ENCODE measurements at places on chromosomes 5 and 9.

- peaks cover 12% of the 10 kb centered on the region for H3K4me1 ChIP-seq
- H3K4me3 ChIP-seq: no peak overlapping the region
- no peak overlapping the region for H3K27ac ChIP-seq
- no peak for DNase-seq
- H3K36me3 ChIP-seq: no peaks in the 10 kb centered on the region
Observed at GRCh38 chr5:127074466-127074865, 1.2 kb upstream of the C5orf63 start.

DNA sequence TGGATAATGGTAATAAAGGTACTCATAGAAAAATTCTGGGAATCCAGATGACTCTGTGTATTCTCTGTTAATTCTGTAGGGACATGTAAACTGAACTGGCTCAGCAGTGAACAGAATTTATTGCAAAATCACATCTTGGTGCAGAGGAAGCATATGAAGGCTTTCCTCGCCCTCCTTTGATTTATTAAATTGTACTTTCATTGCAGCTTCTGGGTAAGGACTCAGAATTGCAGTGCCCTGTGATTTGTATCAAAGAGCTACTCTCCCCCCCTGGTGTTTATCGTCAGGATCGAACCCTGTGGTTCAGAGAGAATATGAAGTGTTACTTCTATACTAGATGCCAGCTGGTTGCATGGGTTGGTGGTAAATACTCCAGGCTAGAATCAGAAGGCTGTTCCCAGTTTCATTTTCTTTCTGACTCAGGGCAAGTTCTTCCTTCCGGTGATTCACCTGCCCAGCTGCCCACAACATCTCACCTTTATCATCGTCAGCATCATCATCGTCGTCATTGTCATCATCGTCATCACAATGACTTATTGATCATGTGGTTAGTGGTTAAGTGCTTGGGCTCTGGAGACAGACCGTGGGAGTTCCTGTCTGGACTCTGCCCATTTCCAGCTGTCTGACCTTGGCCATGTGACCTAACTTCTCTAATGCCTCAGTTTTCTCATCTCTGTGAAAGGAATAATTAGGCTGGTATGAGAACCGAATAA lies 238.8 kb downstream of the ARHGAP26 start:
- no peaks in the 10 kb centered on the region for H3K36me3 ChIP-seq
- no peaks in the 10 kb centered on the region for H3K27me3 ChIP-seq
- DNase-seq: no peak
- no peaks in the 10 kb centered on the region for H3K4me1 ChIP-seq

GRCh38 chr5:166063261-166063660 lies 2228.2 kb upstream of the WWC1 start:
- no peaks in the 10 kb centered on the region for H3K4me1 ChIP-seq
- no peak overlapping the region for H3K27ac ChIP-seq
- no peak for DNase-seq
- H3K36me3 ChIP-seq: no peaks in the 10 kb centered on the region
- no peaks in the 10 kb centered on the region for H3K27me3 ChIP-seq

DNA sequence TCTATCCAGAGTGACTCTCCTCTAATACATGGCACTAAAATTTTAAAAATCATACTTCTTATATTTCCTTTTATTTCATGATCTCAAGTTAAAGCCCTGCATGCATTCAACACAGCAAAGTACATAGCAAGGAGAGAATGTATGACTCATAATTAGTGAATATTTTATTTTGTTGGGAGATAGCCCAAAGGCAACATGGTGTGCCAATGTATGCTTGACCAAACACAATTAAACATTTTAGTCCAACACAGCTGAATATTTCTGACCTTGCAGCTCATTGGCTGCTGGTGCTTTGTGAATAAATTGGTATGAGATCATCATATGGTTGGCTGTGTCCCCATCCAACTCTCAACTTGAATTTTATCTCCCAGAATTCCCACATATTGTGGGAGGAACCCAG lies 103.5 kb downstream of the NPR3 start:
- H3K36me3 ChIP-seq: no peaks in the 10 kb centered on the region
- H3K27ac ChIP-seq: no peak overlapping the region
- no peak for DNase-seq
- no peak overlapping the region for H3K4me3 ChIP-seq
- no peaks in the 10 kb centered on the region for H3K27me3 ChIP-seq

- DNase-seq: no peak
- no peaks in the 10 kb centered on the region for H3K36me3 ChIP-seq
- peaks cover 10% of the 10 kb centered on the region for H3K4me1 ChIP-seq
- H3K4me3 ChIP-seq: peak overlapping the region; percentile 72
- no peak overlapping the region for H3K27ac ChIP-seq
Observed at GRCh38 chr9:131275332-131276093, 797 bp downstream of the FAM78A start.

DNA sequence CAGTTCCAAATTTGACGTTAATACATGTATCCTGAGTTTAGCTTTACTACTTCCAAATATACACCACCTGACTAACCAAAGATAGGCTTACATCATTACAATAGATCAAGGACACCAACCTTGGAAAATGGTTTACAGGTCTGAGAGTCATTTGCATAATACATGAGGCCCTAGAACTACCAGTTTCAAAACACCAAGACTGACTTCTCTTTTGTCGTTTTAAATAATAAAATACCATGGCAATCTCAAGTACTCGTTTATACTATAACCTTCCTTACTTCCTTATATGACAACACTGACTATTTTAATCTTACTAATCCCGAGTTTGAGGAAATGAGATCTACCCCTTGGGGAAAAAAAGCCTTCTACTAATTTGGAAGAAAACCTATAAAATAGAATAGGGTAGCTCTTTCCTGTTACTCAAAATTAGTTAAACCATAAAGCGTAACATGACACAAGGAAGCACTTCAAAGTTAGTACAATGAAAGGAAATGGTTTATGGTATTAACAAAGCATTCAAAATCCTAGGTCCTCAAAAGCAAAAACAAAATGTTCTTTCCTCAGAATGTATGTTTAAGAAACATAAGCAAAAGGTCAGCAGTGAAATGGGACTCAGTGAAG lies 42.1 kb downstream of the UBQLN1 start:
- no peak for DNase-seq
- H3K36me3 ChIP-seq: peaks cover 64% of the 10 kb centered on the region
- H3K27me3 ChIP-seq: no peaks in the 10 kb centered on the region
- no peak overlapping the region for H3K4me3 ChIP-seq

GRCh38 chr5:112735702-112736101 lies 2.0 kb upstream of the APC start:
- no peaks in the 10 kb centered on the region for H3K27me3 ChIP-seq
- peaks cover 2% of the 10 kb centered on the region for H3K4me1 ChIP-seq
- no peak for DNase-seq

DNA sequence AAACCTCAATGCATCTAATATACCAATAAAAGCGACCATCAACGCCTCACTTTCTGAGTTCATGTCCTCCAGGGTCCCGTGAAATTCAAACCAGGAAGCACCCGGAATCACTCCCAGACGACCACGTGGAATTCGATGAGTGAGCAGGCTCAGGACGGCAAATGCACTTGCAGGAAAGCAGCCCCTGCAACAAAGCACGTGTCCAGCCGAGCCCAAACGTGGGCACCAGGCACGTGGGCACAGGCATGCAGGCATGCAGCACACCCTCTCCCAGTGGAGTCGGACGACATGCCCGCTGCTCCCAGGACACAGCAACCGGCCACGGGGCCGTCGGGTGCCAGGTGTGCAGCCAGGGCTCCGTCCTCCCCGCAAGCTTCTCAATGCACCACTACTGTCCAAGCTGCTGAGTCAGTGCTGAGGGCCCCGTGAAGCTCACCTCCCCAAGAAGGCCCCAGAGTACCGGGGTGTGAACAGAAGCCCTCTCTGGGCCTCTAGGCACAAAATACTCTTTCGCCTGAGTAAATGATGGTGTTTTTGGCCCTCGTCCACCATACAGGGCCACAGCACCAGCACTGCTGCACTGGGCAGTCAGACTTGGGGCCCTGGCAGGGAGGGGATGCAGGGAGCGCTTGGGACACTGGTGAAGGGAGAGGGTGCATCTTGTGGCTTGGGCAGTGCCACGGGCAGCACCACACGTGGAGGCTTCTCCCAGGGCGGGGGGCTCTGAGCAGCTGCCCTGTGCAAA lies 87.6 kb downstream of the VAV2 start:
- H3K4me3 ChIP-seq: no peak overlapping the region
- H3K36me3 ChIP-seq: no peaks in the 10 kb centered on the region
- no peak overlapping the region for H3K27ac ChIP-seq

DNA sequence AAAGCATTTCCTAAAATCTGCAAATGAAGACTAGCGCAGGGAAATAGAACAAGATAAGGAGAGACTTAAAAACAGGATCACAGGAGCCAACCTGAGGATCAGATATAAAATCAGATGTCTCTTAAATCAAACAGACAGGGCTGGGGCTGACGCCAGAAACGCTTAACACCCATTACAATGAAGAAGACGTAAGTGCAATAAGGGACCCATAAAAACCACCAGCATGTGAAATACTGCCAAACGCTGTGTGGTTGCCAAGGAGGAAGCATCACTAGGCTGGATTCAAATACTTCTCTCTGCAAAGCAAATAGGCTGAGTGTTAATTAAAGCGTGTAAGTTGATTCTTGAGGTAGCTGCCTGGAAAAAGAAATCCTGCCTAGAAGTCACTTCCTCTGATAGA lies 74.4 kb upstream of the ATP10B start:
- H3K36me3 ChIP-seq: no peaks in the 10 kb centered on the region
- no peak overlapping the region for H3K4me3 ChIP-seq
- no peak overlapping the region for H3K27ac ChIP-seq
- DNase-seq: no peak

DNA sequence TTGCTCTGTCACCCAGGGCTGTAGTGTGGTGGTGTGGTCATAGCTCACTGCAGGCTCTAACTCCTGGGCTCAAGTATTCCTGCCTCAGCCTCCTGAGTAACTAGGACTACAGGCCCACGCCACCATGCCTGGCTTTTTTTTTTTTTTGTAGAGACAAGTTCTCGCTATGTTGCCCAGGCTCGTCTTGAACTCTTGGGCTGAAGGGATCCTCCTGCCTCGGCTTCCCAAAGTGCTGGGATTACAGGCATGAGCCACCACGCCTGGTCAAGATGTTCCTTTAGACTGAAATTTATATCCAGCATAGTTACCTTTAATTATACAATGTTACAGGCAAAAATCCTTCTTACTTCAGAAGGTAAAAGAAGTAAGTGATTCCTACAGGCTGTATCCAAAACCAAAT lies 1.6 kb upstream of the DNAJC21 start:
- no peak overlapping the region for H3K27ac ChIP-seq
- H3K4me3 ChIP-seq: no peak overlapping the region
- H3K27me3 ChIP-seq: no peaks in the 10 kb centered on the region
- DNase-seq: no peak
- H3K36me3 ChIP-seq: peaks cover 28% of the 10 kb centered on the region

- no peak for DNase-seq
- no peak overlapping the region for H3K27ac ChIP-seq
- H3K4me1 ChIP-seq: no peaks in the 10 kb centered on the region
- no peak overlapping the region for H3K4me3 ChIP-seq
- H3K36me3 ChIP-seq: no peaks in the 10 kb centered on the region
- peaks cover 20% of the 10 kb centered on the region for H3K27me3 ChIP-seq
Observed at GRCh38 chr9:137146527-137146918, 7.6 kb downstream of the GRIN1 start.

DNA sequence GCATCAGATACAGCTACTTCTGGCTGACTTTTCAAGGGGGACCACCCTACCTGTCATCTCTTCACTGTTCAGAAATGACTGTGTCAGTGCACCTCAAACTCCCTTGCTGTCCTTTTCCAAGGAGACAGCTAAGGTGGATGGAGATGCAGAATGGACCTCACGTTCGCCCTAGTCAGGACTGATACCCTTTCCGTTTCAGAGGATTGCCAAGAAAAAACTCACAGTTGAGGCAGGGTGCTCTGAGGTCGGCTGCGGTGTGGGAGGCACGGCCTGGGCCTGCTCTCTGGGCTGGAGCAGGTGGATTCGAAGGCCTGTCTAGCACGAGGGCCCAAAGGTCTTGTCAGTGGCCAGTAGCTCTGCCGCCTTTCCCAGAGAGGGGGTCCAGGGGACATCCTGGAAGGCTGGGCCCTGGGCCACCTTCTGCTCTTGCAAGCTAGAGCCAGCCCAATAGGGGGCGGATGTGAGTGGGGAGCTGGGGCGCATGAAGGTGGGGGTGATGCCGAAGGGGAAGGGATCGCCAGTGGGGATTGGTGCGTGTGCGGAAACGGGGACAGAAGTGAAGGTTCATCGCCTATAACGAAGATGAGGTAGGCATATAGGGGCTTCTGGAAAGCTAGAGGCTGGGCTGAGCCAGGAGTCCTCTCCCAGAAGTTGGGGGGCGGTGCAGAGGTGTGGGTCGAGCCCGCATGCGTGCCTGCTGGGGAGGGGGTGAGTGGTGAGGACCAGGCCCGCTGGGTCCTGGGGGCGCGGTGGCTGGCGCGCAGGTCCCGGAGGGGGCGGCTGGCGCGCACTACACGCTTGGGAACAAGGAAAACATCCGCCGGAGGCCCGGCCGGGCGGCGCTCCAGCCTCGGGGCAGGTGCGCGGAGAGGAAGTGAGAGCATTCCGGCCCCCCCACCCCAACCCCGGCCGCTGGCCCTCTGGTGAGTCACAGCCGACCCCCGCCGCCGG lies 2.5 kb upstream of the MSMP start:
- no peaks in the 10 kb centered on the region for H3K4me1 ChIP-seq
- H3K27ac ChIP-seq: peak overlapping the region; percentile 81
- peaks cover 3% of the 10 kb centered on the region for H3K36me3 ChIP-seq
- H3K27me3 ChIP-seq: no peaks in the 10 kb centered on the region

DNA sequence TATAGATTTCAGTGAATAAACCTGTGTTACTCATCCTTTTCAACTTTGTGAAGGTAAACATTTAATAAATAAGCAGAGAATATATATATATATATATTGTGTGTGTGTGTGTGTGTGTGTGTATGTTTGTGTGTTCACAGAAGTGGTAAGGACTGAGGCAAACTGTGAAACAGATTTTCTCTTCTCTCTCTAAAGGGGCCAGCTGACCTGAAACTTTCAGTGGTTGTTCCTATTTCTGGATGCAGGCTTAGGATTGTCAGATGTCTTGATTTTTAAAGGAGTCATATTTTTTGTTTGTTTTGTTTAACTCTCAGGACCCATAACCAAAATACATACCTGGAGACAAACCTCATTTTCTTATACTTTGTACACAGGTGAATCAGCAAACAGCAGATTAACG lies 714.9 kb upstream of the MEF2C start:
- H3K27ac ChIP-seq: no peak overlapping the region
- no peak for DNase-seq
- H3K4me1 ChIP-seq: no peaks in the 10 kb centered on the region
- no peak overlapping the region for H3K4me3 ChIP-seq
- no peaks in the 10 kb centered on the region for H3K27me3 ChIP-seq

DNA sequence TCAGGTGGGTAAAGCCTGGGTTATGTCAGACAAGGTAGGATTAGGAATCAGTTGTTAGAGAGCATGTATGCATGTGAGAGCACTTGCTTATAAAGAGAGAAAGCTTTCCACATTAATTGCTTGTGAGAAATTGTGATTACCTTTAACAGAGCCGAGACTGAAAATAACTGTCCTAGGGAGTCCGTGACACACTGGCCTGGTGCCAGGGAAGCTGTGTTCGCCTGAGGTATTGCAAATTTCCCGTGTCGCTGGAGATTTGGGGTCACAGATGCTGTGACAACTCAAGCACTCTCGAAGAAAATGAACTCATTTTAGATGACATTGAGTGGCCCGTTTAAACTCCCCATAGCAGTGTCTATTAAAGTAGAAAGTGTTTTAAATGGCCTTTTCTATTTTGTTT lies 9.6 kb downstream of the SLC1A1 start:
- H3K4me1 ChIP-seq: no peaks in the 10 kb centered on the region
- no peaks in the 10 kb centered on the region for H3K27me3 ChIP-seq
- no peak overlapping the region for H3K4me3 ChIP-seq
- no peaks in the 10 kb centered on the region for H3K36me3 ChIP-seq

GRCh38 chr5:172586125-172587060 lies 54.7 kb upstream of the NEURL1B start:
- peak overlapping the region; percentile 12 for H3K4me3 ChIP-seq
- peaks cover 4% of the 10 kb centered on the region for H3K4me1 ChIP-seq
- peak; percentile 70 for DNase-seq
- H3K27ac ChIP-seq: 0 out of 2 replicates have a peak overlapping the region, but pooled peaks have one; percentile 12
